ENCODE measurements at places on chromosomes 4 and X. TPM values are rescaled to one million over a fixed set of nuclear protein-coding genes. Genes with fewer than 3 reads are reported as not detected.
A peak's percentile ranks its signal among the peaks of the same experiment; 100 is the strongest.

DNA sequence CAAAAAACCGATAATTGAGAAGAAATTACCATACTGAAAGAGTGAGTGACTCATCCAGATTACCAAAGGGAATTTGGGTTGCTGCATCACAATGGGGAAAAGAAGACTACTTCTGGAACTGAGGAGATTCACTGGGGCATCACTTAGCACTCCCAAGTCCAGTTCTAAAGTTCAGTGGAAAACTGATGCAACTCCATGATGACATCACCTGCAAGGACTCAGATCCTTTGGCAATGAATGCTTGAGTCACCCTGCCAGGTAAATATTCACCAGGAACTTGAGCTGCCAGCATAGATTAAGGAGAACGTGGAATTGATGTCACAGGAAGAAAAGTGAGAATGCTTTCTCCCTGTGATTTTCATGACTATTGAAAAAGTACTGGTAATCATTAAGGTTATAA lies 32.0 kb upstream of the SMIM10L2A start:
- peak overlapping the region; percentile 10 for H3K4me3 ChIP-seq
- H3K4me1 ChIP-seq: peaks cover 28% of the 10 kb centered on the region
- H3K36me3 ChIP-seq: peaks cover 11% of the 10 kb centered on the region
- peak overlapping the region; percentile 90 for H3K27ac ChIP-seq
- DNase-seq: peak; percentile 52

DNA sequence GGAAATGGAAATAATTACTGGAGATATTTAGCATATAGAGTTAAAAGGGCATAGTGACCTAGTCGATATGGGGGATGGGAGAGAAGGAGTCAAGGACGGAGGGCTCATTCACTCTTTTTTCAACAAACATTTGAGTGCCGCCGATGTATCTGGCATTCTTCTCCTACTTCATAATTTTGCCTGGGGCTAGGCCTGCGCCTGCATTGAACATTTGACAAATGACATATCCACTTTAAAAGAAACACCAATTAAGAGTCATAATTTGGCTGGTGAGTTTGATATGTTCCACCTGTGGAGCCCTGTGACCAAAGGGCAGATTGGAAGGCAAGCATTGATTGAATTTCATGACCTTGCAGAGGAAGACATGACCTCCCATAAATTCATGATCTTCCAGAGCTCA lies 2.6 kb upstream of the GPC3 start:
- H3K4me1 ChIP-seq: no peaks in the 10 kb centered on the region
- no peak for DNase-seq
- peaks cover 8% of the 10 kb centered on the region for H3K27me3 ChIP-seq
- H3K27ac ChIP-seq: no peak overlapping the region
- peaks cover 4% of the 10 kb centered on the region for H3K36me3 ChIP-seq

DNA sequence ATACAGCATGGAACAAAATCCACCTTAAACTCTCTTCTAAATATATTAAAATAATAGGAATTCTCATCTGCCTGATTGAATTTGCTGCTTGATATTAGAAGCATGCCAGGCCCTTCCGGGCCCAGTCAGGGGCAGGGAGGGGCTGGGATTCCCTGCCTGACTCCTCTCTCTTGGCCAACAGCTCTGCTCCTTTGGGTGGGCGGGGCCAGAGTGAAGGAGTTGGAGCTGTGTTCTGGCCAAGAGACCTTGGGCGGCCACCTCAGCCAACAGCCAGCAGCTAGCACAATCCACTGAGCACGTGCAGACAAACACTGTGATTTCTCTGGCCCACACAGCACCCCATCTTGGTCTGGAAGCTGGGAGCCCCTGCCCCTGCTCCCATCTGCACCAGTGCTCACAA lies 140.3 kb downstream of the PJA1 start:
- no peak for DNase-seq
- no peak overlapping the region for H3K4me3 ChIP-seq
- H3K36me3 ChIP-seq: no peaks in the 10 kb centered on the region
- H3K27ac ChIP-seq: no peak overlapping the region
- peaks cover 16% of the 10 kb centered on the region for H3K4me1 ChIP-seq
- H3K27me3 ChIP-seq: no peaks in the 10 kb centered on the region

GRCh38 chr4:3073158-3074077 lies 920 bp downstream of the HTT-AS start:
- DNase-seq: no peak
- H3K27ac ChIP-seq: no peak overlapping the region
- peak overlapping the region; percentile 95 for H3K4me3 ChIP-seq
- H3K36me3 ChIP-seq: peaks cover 17% of the 10 kb centered on the region

Gene FRAS1
- total RNA-seq: 29.4 TPM

Gene ELF2
- total RNA-seq: 25.2 TPM

Measured in Calu3 (cell line).